ENCODE measurements at places on chromosomes 1 and 21.

DNA sequence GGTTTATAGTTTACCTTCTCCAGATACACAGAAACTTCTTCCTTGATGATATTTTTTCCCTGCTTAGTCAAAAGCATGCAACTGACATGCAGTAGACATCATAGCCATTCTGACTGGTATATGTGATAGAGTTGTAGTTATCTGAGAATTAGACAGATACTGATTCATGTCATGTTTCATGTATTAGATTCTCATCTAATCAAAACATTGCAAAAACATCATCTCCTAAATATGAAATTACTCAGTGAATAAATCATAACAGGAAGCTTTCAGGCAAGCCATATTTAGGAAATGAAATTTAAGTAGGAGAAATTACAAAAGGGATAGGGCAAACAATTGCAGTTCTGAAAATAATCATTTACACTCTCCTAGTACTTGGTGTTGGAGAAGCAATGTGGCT is 38.4 kb upstream of the ASB17 start:
- DNase-seq = no peak

DNA sequence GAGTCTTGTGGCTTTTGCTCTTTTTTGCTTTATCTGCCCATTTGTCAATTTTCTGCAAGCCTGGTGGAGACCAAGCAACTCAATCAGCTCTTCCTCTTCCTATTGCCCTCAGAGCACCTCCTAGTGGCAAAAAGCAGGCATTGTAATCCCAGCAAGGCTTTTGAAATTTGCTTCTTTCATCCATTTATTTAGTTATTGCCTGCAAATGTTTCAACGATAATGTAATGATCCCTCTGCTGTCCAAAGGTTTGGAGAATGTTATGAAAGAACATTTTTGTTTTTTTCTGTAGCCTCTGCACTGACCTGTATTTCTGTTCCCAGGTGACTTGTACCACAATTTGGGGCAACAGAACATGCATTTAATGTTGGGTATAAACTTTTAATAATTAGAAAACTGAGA is 127.8 kb downstream of the GABPA start:
- no peak for DNase-seq

- DNase-seq = no peak
Measured at GRCh38 chr1:172498857-172499256, 34.1 kb upstream of the SUCO start.

DNA sequence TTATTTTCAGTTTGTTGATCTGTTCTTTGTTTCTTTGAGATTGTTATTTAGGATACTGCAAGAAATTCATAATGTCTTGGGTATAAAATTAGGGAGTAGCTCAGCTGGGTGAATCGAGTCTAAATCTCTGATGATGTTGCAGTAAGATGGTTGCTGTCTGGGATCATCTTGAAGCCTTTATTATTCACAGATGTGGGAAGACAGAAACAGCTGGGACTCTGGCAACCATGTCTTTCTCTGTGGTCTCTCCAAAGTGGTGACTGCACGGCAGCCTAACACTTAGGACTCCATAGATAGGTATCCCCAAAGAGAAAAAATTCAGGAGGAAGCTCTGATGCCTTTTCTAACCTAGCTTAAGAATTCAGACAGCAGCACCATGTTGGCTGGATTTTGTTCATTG is 52.7 kb downstream of the RAP1A start:
- DNase-seq = no peak

Measured in activated naive CD4-positive, alpha-beta T cell (primary cell).